ENCODE measurements at places on chromosomes 12 and 14.

- DNase-seq, result no peak
Observed at GRCh38 chr14:93712079-93712837, 76.0 kb downstream of the PRIMA1 start.

DNA sequence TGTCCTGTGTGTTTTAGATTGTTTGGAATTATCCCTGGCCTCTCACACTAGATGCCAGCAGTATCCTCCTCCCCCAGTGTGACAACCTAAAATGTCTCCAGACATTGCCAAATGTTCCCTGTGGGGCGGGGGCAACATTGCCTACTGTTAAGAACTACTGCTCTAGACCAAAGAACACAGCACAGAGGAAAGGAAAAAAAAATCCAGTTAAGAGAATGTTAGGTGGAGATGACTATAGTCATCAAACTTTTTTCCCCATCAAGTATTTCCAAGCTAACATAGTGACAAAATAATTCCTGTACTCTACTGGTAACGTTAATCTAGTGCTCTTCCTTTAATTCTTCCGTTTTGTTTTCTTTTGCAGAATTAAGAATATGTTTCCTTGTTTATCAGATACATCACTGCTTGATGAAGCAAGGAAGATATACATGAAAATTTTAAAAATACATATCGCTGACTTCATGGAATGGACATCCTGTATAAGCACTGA, 3.5 kb downstream of the CDKN1B start:
- peak; percentile 38 for DNase-seq

DNA sequence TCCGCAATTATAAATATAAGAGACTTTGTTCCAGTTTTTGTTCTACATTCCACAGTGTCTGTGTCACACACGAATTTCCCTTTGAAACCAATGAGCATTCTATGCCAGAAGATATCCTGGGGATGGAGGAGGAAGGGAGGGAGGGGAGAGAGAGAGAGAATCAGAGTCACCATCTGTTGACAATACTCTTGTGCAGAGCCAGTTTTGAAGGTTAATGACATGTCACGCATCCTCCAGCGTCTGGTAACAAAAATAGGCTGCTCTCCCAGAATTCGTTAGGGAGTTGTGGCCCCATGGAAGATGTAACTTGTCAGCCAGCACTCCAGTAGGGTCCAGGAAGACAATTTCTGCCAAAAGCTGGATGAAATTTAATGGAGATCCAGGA, 213.5 kb upstream of the KRR1 start:
- no peak for DNase-seq

- no peak for DNase-seq
Observed at GRCh38 chr12:118371321-118372282, 1.1 kb downstream of the TAOK3 start.

DNA sequence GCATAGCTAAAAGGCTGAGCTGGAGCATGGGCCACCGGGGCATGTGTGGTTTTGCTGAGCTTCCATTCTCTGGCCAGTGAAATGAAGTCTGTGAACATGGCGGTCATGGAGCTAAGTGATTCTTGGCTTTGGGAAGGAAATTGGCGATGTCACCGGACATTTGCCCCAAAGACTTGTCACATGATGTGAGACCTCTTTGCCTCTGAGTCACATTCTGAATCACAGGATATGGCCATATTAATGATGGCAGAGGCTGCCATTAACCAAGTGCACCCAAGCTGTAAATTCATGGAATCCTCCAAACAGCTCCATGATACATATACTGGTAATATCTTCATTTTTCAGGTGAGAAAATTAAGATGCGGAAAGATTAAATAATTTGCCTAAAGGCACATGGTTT, 27.4 kb upstream of the BATF start:
- DNase-seq, result no peak

DNA sequence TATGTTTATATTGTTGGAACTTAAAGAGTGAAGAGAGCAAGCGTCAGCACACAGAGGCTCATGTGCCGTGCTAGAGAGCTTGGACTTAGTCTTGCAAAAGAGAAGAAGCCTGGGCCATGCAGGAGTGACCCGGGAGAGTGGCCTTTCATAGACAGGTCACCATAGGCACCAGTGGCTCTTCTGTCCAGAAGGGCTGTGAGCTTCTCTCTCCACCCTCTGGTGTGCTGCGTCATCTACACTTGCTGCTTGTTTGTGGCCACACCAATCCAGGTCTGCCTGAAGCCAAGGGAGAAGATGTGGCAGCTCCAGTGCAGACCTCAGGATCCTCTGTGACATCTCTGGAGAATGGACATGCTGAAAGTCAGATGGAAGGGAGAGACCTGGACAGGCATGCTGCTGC, 74.4 kb downstream of the NTF3 start:
- DNase-seq, result no peak

- no peak for DNase-seq
Observed at GRCh38 chr12:29234965-29235626, 86.0 kb downstream of the FAR2 start.

DNA sequence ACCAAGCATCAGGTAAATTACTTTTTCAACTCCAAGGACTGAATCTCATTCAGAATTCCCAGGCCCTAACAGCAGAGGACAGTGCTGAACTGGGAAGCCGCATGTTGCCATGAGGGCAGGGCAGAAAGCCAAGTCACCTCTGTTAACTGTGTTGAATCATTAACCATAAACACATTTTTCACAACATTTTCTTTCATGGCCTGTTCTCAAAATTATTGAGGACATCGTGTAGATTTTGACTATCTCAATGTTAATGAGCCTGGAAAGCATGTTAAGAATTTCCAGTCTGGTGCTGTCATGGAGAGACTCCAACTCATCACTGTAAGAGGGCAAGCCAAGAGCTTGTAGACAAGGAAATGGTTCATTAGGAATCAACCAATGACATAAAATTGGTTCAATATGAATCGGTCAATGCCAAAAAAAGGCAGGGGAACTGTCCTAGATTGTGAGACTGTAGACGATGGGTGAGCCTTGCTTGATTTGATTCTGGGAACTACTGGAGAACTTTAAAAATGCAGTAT, 33.7 kb downstream of the CPM start:
- DNase-seq, result no peak

DNA sequence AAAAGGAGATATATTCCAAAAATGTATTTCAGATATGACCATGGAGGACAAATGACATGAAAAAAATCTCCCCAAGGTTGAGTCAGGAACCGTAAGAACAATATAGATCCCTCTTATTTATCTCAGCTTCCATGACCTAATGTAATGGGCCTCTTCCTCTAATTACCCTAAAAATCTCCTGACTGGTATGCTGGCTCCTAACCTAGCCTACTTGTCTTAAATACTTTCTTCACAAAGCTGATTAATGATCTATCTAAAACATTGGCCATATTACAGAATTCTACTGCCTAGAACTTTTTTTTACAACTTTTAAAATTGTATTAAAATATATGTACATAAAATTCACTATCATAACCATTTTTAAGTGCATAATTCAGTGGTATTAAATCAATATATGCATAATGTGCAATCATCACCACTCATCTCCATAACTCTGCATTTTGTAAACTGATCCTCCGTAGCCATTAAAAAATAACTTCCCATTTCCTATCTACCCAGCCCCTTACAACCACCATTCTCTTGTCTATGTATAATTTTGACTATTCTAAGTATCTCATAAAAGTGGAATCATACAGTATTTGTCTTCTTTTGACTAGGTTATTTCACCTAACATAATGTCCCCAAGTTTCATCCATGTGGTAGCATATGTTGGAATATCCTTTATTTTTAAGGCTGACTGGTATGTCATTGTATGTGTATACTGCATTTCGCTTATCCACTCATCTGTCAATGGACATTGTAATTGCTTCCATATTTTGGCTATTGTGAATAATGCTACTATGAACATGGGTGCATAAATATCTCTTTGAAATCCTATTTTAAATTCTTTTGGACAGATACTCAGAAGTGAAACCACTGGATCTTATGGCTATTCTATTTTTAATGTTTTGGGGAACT, 464.6 kb downstream of the ADAMTS20 start:
- DNase-seq, result no peak

- DNase-seq, result no peak
Observed at GRCh38 chr12:65492998-65493912, 214.8 kb downstream of the MSRB3 start.

GRCh38 chr14:62017651-62018230, 255.5 kb downstream of the SNAPC1 start:
- no peak for DNase-seq

GRCh38 chr12:59977779-59978178, 381.9 kb downstream of the SLC16A7 start:
- no peak for DNase-seq

GRCh38 chr12:116803013-116803736, 65.1 kb downstream of the RNFT2 start:
- DNase-seq, result no peak

- DNase-seq, result no peak
Observed at GRCh38 chr12:6084261-6084968, 40.1 kb downstream of the VWF start.

DNA sequence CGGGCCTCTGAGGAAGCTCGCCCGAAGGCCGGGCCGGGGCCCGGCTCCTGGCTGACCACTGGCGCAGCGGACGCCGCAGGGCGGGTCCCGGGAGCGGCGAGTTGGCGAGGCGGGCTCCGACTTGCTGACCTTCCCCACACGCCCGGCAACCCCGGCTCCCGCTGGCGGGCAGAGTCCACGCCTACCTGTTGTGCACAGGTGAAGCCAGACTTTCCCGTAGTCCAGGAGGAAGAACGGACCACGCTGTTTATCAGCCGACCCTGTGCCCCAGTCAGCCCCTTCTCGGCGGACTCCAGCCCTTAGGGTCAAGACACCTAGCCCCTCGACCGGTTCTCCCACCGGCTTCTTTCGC, 407 bp downstream of the HEATR5A start:
- DNase-seq, result peak; percentile 26

- no peak for DNase-seq
Observed at GRCh38 chr12:116881325-116881876, at the start of gene HRK. TSS of gene HRK (minus strand) at chr12:116881441. CDS start at chr12:116881307, 134 bp downstream.

DNA sequence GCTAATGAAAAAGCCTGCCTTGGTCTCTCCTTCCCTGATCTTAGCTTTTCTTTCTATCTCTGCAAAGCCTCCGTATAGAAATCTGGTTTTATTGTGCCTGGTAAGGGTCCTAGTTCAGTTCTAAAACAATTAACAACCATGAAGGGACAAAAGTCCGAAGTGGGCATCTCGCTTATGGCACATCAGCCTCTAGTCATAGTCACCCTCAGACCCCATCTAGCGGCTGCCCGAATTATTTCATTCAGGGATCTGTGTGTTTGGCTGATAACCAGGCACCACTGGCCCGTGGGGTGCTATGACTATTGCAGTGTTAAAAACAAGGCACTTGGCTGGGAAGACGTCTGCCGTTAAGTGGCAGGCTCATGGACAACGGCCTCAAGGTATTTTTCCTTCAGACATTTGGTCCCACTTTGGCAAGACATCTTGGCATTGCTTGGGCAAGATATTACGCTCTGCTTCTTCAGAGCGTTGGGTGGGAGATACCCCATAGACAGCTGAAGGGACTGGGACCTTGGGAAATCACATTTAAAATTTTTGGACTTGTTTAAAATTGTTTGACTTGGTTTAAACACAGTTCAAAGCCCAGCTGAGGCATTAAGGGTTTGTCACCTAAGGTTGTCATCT, 87.1 kb downstream of the SINHCAF start:
- DNase-seq, result peak; percentile 75

- peak; percentile 80 for DNase-seq
Observed at GRCh38 chr14:76929927-76930326, 98.6 kb downstream of the IRF2BPL start.

DNA sequence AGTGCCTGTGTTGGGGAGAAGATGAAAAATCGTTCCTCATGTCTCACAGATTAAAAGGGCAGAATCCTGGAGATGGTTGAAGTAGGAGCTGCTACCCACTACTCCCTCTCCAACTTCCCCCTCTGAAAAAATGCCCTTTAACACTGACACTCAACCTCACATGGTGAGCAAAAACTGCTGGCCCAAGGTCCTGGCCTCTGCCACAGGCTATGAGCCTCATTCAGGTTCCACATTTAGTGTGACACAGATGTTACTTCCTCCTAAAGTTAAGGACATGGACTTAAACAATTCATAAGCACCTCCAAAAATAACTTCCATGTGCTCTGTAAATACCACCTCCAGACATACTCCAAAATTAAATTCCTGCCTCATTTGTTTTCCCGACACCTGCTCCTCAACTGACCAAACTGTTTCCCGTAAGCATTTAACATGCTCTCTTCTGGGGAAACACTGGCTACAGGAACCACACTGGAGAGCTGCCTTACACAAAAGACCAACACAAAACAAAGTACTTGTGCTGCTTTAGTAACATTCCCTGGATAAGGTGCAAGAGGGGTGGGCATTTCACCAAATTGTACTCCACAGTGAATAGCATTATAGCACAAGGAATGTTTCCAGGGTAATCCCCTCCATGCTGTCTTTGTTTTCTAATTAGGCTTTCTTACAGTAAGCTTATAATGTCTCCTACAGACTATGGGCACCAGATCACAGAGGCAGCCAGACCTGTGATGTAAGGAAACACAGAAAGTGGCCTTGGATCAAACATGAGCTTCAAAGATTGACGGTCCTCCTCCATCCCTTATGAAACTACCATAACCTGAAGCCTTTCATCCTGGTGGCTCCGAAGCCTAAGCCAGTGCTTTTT, 57.0 kb downstream of the PHLDA1 start:
- DNase-seq, result no peak

DNA sequence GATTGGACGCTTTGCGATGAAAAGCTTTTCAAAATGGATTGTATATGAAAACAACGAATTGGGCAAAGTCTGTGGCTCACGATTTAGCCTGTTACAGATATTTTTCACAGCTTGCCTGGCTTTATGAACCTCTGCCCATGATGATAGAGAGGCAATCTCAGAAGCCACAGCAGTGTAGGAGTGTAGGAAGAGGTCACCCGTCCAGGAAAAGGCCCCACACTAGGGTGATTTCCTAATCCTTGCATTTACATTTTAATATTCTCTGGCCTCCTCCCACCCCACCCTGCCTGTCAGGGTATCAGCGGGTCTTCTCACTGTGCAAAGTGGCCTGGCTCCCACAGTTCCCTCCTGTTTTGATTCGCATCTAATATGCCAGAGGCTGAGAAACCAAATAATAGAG, 81.8 kb upstream of the FOXN3 start:
- no peak for DNase-seq

DNA sequence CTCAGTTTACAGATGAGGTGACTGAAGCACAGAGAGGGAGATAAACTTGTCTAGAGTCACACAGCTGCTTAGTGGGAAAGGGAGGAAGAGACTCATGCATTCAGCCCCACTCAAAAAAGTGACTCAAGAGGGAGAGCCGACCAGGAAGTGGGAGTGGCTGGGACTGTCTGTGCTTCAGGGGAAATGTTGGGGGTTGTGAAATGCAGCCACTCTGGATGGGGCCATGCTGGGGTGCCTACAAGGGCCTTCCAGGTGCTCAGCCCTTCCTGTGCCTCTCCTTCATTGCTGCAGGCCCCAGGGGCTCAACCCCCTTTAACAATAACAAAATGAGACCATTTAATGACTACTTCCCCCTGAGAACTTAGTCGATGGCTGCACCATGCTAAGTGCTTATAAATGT, 41.8 kb downstream of the CACNA1C start:
- no peak for DNase-seq

GRCh38 chr14:104931771-104932675, 7.3 kb downstream of the PLD4 start:
- DNase-seq, result no peak

- DNase-seq, result peak; percentile 48
Observed at GRCh38 chr12:7113389-7113871, 4.4 kb upstream of the C1RL start.

- DNase-seq, result no peak
Observed at GRCh38 chr14:104550861-104551728, 28.5 kb upstream of the C14orf180 start.

GRCh38 chr12:39892146-39892545, 213.7 kb downstream of the SLC2A13 start:
- DNase-seq, result no peak

GRCh38 chr14:89093083-89093730, 268.8 kb downstream of the TTC8 start:
- no peak for DNase-seq

All from activated CD4-positive, alpha-beta memory T cell treated with anti-CD3 and anti-CD28 coated beads, Interleukin-2, amount 10 ng/mL, durations not matched to agents 7 days and 5 days (primary cell).